ENCODE measurements at places on chromosomes 16 and 17. TPM values are rescaled to one million over a fixed set of nuclear protein-coding genes. Genes with fewer than 3 reads are reported as not detected.

DNA sequence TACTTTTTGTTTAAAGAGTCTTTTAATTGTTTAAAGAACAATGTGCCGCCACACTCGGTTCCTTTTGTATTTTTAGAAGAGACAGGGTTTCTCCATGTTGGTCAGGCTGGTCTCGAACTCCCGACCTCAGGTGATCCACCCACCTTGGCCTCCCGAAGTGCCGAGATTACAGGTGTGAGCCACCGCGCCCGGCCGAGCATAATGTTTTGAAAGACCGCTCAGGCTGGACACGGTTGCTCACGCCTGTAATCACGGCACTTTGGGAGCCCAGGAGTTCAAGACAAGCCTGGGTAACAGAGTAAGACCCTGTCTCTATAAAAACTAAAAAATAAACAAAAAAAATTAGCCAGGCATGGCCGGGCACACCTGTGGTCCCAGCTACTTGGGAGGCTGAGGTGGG is 59.8 kb downstream of the RNF213 start:
- no peak for DNase-seq

The SLC13A2 gene
- total RNA-seq, result not detected

- DNase-seq, result peak; percentile 46
Measured at GRCh38 chr16:51971184-51971583, 575.8 kb downstream of the TOX3 start.

The RSAD1 gene
- 40.5 TPM for total RNA-seq

The RNF222 gene
- not detected for total RNA-seq

GRCh38 chr17:73293480-73293911 is 18.3 kb downstream of the CDC42EP4 start:
- no peak for DNase-seq

DNA sequence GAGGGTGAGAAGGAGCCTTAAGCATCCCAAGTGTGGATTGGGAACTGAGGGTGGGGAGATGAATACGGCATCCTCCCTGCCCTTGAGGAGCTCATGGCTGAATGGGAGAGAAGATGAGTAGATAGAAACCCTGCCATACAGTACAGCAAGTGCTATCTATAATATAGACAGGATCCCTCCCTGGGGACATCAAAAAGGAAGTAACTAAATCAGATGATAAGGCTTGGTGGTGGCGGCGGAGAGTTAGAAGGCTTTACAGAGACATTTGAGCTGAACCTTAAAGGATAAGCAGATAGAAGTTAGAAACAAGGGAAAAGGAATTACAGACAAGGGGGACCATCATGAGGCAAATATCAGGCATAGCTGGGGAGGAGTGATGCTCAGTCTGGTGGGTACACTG is 67.5 kb upstream of the TMEM132E start:
- no peak for DNase-seq

The DBF4B gene
- 32.9 TPM for total RNA-seq

- no peak for DNase-seq
Measured at GRCh38 chr17:885971-886571, 93.5 kb downstream of the NXN start.

- peak; percentile 76 for DNase-seq
Measured at GRCh38 chr17:45852535-45853297, 8.0 kb downstream of the SPPL2C start.

GRCh38 chr17:42846594-42847280 is 2.4 kb downstream of the AOC2 start:
- DNase-seq, result no peak

The TP53TG3B gene
- not detected for total RNA-seq

All from WTC11 (cell line).